ENCODE measurements at places on chromosomes 13 and 19.
A peak's percentile ranks its signal among the peaks of the same experiment; 100 is the strongest.

GRCh38 chr19:47561440-47562057 lies 11.4 kb downstream of the ZNF541 start:
- no peak for DNase-seq

- no peak for DNase-seq
These were observed 4.9 kb downstream of the NANOS3 start for GRCh38 chr19:13881692-13882418.

DNA sequence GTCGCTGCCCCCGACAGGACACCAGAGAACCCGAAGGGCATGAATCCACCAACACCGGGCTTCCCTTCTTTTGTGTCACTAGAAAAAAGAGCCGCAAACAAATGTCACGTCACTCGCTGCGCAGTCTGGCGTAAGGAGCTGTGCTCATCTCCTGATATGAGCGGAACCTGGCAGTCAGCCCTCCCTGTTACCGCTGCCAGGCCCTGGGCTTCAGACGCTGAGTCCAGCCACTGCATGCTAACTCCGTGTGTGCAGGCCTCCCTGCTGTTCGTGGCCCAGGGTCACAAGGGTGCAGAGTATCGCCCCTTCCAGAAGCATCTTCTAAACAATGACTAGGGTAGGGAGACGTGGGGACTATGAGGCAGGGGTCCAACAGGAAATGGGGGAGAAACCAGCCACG lies 71.3 kb downstream of the SLC7A1 start:
- no peak for DNase-seq

- no peak for DNase-seq
These were observed 26.3 kb downstream of the SIPA1L3 start for GRCh38 chr19:37932985-37933936.

- no peak for DNase-seq
These were observed 198.3 kb downstream of the KCNRG start for GRCh38 chr13:50213526-50213925.

GRCh38 chr13:101398920-101399319 lies 17.4 kb downstream of the NALCN start:
- no peak for DNase-seq

DNA sequence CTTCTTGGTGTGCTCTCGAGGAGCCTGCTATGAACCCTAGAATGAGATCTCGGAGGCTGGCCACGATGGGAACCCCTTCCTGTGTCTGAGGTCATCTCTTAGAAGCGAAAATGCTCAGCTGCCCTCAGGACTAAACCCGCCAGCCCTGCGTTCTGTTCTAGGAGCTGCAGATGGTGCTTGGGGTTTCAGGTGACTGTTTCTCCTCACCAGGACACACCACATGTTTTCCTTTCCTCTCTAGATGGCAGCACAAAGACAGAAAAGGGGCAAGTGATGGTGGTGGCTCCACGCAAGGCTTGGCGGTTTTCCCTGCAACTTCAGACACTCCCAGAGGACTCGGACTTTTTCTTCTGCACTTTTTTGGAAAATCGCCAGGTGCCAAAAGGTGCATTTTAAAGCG lies 60.1 kb downstream of the RNASEH2B start:
- no peak for DNase-seq

DNA sequence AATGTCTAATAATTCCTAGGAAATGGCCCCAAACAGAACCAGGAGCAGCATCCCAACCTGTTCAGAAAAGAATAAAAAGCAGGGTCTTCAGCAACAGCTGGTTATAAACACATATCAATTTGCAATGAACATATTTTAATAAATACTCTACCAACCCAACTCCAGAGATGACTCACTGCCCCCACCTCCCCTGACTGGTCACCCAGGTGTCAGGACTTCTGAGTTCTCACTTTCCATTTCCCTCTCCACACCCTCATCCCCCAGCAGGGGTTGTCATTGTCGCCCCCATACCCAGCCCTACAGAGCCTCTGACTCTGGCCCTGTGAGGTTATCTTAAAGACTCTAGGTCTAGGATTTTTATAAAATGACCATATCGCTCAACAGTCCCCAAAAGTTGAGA lies 6.9 kb downstream of the SERPINE3 start:
- DNase-seq, result no peak

- DNase-seq, result no peak
These were observed 106.3 kb downstream of the FGF9 start for GRCh38 chr13:21777166-21777565.

DNA sequence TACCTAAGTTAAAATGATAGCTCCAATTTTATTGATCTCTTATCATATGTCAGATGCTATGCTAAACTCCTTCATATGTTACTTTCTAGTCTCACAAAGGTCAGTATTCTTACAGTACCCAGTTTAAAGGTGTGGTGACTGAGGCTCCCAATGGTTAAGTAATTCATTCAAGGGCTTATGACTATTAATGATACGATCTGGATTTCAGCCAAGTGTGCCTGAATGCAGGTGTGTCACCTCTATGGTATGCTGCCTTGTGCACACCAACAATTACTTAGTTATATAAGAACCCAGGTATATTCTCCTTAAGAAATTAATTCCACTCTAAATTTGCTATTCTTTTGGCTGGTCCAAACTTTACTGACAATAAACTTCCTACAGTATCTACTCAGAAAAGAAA lies 84.6 kb upstream of the TRPC4 start:
- no peak for DNase-seq

DNA sequence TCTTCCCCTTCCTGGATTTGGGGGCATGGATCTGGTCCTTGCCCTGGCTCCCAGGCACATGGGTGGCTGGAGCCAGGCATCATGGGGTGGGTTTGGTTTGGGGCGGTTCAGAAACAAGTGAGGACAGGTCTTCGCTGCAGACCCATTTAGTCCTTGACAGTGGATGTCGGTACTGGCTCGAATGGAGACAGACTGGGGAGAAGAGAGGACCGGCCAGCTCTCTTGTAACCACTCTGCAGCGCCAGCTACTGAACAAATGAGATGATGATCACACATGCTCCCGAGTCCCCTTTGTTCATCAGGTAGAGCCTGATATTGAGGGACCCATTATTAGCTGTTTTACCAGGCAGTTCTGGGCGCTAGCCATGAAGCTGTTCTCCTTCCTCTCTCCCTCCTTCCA lies 64.5 kb downstream of the CHST8 start:
- DNase-seq, result no peak

DNA sequence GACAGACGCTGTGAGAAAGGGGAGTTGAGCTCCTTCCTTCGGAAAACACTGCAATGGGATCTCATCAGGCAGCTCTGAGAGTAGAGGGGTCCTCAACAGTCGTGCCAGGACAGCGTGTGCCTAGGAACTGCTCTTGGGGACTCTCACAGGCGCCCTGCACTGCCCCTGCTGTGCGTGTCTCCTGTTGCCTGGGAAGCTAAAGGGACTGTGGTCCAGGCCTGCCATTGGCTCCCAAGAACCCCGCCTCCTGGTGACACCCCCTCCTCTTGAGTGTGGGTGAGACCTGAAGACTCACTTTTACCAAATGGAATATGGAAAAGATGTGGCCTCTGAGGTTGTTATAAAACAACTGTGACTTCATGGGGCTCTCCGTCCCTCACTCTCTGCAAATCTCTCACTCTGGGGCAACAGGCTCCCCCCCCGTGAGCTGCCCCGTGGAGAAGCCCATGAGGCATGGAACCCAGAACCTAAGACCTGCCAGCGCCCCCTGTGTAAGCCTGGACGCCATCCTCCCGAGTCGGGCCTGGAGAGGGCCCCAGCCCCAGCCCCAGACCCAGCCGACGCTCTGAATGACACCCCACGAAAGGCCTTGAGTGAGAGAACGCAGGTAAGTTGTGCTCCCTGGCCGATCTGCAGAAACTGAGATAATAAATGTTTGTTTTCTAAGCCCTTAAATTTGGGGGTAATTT lies 302.7 kb downstream of the FGF9 start:
- no peak for DNase-seq

DNA sequence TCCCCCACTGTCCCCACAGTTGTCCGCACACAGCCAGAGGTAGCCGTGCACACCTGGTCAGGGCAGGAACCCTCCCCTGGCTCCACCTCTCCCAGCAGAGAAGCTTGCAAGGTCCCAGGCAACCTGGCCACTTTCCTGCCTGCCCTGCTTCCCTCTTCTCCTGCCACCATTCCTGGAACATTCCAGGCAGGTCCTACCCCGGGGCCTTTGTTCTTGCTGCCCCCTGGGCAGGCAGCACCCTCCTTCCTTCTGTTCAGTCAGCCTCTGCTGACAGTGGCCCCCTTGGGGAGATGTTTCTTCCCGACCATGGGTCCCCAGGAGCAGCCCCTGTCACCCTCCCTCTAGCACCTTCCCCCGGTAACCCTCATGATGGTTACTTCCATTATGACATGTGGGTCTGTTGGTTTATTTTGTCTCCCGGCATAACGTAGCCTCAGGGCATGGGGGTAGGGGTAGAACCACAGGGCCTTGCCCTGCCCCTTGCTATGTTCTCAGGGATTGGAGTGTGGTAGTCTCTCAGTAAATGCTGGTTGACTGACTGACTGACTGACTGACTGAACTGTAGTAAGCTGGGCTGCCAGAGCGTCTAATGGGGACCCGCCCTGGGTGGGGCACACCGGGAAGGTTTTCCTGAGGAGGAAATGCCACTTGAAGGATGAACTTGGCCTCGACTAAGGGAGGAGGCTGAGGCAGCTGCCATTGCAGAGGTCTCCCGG lies 10.8 kb downstream of the PAK4 start:
- DNase-seq, result no peak

DNA sequence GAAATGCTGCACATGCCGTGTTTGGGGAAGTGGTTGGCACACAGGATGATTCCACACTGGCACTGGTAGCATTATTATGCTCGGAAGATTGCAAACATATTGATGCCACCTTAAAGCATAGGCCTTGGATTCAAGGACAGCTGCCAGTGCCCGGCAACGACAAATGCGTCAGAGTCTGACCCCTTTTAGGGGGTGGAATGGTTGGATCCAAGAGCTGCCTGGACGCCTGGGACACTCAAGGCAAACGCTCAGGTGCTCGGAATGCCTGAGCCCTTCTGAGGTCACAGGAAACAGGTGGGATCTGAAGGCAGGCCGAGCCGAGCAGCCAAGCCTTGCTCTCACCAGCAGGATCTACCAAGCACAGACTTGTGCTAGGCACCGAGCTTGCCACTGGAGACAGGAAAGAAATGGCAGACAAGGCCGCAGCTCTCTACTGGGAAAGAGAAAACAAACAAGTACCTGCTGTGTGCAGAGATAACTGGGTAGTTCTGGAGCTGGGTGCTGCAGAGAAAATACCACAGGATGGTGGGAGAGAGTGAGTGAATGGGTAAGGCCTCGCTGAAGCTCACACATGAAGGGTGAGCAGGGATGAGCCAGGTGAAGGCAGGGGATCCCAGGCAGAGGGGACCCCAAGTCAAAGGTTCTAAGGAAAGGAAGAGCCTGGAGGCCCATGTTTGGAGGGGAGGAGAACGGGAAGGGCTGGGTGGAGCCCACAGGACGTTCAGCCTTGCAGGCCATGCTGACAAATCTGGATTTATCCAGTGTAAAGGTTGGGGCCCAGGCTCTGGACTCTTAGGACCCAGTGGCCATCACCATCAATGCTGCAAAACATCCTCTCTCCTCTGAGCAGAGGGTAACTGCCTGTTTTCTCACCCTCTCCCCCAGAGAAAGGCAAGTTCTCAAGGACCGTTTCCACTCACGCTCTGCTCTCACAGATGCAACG lies 9.2 kb downstream of the RANBP3 start:
- no peak for DNase-seq

GRCh38 chr13:35994131-35994966 lies 136.8 kb downstream of the DCLK1 start:
- no peak for DNase-seq

DNA sequence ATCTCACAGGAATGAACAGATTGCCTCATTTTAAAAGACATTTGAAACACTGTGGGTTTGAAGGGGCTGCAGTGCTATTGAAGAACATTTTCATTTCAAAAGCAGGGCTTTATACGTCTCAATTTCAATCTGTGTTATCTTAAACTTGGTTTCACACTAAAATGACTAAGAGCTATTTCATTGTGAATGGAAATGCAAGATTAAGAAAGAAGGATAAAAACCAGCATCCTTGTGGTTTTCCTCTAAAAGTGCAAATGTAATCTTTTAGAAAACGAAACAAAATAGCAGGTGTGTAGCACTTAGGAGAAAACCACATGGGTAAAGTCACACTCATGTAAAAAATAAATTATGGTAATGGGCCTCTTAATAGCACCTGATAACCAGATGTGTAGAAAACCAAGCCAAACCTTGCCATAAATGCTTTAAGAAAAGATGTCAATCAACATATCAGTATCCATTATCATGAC lies 397.7 kb downstream of the GPC6 start:
- DNase-seq, result no peak

DNA sequence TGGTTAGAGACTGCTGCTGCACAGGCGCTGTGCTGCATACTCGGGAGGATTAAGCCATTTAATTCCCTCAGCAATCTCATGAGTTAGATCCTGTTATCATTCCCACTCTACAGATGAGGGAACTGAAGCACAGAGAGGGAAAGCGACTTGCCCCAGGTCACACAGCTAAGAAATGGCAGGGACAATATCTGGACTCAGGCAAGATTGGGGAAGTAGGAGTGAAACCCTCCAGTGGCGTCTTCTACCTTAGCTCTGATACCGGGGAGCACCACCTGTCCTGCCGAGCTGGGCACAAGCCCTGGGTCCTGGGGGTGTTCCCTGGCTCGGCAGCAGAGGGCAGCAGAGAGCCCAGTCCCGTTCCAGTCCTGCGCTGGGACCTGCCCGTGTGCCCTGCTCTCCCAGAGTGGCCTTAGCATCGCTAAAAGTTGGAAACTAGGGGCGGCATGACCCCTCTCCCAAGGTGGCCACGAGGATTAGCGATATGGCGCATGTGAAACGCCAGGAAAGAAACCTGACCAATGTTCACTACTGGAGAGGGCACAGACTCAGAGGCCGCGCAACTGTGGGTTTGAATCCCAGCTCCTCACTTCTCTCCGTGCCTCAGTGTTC lies 20.5 kb downstream of the CYTH2 start:
- DNase-seq, result peak; percentile 74

DNA sequence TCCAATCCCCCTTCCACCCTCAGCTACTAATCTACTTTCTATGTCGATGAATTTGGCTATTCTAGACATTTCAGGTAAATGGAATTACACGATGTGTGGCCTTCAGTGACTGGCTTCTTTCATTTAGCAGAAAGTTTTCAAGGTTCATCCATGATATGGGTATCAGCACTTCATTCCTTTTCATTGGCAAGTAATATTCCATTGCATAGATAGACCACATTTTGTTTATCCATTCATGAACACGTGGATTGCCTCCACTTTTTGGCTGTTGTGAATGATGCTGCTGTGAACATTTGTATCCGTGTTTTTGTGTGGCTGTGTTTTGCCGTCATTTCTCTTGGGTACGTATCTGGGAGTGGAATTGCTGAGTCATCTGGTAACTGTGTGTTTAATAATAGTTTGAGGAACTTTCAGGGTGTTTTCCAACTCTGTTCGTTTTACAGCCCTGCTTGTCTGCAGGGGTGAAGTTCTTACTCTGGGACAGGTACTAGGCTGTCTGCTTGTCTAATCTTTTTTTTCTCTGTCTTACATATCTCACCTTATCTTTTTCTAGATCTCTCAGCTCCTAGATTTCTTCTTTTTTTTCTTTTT lies 32.5 kb downstream of the MARK4 start:
- DNase-seq, result no peak

DNA sequence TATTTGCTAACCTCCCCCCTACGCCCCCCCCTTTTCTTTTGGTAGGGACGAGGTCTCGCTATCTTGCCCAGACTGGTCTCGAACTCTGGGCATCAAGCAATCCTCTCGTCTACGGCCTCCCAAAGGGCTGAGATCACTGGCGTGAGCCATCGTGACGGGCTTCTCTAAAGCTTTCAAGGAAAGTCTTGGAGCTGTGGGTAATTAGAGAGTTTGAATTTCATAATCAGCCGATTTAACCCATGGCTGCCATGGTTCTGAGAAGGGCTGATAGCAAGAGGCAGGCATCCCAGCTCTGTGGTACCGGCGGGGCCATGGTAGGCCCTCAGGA lies 679 bp upstream of the ABHD8 start:
- no peak for DNase-seq

GRCh38 chr19:42125536-42125935 lies 6.7 kb downstream of the POU2F2 start:
- no peak for DNase-seq
